ENCODE measurements at places on chromosomes 6 and 20.

DNA sequence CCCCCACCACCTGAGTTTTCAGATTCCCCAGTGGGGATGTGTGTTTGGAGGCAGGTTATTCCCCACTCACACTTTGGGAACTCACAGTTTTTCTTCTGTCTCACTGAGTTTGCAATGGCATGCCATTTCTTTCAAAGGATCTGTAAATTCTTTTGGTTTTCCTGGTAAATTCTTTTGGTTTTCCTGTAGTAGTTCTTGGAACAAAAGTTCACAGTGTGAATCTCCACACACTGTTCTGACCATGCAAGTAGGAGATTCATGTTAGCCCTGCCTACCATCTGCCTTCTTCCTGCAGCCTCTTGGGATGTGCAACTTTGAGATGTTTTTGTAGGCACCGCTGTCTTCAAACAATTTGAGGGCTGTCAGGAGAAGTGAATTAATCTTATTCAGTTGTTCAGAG, 165.6 kb upstream of the OGFRL1 start:
- no peak for DNase-seq

- DNase-seq, result no peak
These were observed 44.6 kb downstream of the SRC start for GRCh38 chr20:37390503-37390890.

DNA sequence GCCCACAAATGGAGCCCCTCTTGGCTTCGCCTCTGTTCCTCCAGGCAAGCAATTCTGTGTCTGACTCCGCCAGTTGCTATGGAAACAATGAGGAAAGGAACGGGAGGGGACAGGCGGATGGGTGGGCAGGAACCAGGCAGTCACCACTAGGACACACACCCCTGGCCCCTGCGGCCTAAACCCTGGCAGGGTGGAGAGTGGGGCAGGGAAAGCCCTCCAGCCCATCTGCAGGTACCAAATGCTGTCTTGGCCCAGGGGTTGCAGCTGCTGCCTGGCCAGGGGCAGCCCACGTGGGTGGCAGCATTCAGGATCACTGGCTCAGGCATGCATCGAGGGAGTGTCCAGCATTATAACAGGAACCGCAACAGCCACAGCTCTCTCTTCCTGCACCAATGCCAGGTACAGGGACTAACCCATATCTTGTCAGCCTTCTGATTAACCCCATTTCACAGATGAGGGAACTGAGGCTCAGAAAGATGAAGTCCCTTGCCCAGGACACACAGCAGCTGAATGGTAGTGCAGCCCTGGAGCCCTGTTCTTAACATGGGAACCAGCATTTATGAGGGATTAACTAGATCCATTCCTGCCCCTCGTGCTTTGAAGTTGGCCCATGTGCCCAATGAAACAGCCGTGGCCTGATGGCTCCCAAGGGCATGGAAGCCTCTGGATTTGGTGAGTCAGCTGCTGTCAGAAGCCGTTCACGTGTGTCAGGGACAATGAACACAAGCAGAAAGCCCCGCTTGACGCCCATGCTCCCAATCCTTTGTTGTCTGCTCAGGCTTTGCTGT, 66.3 kb downstream of the NOL4L start:
- DNase-seq, result no peak

DNA sequence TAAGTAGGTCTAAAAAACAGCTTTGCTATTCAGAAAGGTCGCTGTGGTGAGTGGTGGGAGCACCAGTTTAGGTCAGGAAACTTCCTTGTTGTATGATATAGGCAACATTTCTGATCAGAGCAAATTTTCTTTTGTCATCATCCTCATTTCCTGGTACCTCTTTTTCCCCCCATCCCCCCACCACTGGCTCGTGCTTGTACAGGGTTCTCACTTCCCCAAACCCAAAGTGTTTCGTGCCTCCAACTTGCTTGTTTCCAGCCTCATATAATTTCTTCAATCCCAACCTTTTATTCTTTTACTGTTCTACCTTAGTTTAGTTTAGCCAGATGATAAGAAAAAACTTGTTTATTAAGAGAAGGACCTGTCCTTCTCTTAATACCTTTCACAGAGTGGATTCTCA, 209.4 kb upstream of the JAG1 start:
- no peak for DNase-seq

- no peak for DNase-seq
These were observed 433.9 kb upstream of the MAP3K7 start for GRCh38 chr6:91020744-91021143.

GRCh38 chr6:87243812-87244211, 78.6 kb upstream of the SMIM8 start:
- DNase-seq, result no peak

- no peak for DNase-seq
These were observed 59.6 kb downstream of the TIAM2 start for GRCh38 chr6:155054491-155055250.
